ENCODE measurements at places on chromosomes 13 and 19.
A peak's percentile ranks its signal among the peaks of the same experiment; 100 is the strongest.

- no peak for DNase-seq
Measured at GRCh38 chr13:94829185-94829836, 117.0 kb upstream of the SOX21 start.

DNA sequence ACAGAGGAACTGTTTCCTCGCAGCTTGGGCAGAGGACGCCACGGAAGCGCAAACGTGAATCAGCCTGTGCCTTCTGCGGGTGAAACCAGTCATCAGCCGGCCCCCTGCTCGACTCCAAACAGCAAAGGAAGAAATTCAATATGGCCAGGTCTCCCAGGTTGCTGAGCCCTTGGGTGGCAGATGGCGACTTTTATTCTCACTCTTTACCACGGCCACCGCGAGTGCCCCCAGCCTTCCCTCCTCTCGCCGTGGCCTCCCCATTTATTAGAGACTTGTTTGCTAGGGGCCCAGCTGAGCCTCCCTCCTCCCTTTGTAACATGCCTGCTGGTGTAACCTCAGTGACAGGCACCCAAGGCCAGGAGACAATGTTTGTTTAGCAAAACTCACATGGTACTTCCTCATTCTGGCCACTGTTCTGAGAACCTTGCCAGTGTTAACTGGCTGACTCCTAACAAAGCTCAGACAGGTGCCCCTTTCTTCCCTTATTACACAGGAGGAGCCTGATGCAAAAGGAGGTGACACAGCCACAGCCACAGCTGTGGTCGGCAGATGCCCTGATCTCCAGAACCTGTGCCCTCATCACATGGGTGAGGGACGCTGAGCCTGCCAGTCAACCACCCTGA, 5.8 kb downstream of the RAB20 start:
- DNase-seq, result no peak

DNA sequence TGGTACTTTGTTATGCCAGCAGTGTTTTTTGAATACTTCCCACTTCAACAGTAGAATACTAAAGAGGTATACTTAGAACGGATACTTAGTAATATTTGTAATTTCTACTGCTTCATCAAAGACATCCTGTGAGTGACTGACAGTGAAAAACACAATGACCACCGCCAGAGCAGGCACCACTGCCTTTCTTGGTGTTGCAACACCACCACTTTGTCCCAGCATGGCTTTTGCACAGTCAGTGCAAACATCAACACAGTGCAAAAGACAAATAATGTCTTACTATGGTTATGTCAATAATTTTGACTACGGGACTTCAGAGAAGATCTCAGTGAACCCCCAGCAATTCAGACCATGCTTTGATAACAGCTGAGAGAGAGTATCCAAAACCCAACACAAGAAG, 220.5 kb downstream of the RBM26 start:
- DNase-seq, result no peak

- DNase-seq, result no peak
Measured at GRCh38 chr13:99331881-99332293, 24.7 kb upstream of the GPR183 start.

GRCh38 chr19:6415591-6416190, 8.9 kb downstream of the KHSRP start:
- DNase-seq, result no peak

DNA sequence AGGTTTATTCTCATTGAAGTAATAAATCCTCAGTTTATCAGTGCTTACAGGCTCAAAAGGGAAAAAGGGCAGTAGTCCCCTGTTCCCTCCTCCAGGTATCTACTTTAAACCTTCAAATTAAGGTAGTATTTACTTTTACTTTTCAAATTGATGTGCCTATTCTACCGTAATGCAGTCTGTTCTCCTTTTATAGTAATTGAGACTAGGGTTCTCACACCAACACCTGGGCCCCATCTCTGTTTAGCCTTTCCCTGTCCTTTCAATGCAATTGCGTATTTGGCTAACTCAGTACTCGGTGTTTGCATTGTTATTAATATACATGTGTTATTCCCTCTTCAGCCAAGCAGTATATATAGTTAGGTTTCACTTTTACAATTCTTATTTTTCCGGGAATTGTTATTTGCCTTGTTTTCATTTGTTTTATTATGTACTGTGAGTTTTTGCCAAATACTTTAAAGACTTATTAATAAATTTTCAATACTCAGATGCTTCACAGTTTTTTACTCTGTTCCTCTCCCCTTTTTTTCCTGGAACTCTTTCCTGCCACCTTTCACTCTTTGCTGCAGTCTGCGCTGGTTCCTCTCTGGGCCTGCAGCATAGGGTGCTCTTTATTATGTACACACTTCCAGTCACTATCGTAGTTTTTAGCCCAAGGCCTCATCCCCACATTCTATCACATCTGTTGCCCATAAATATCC, 30.3 kb downstream of the USPL1 start:
- no peak for DNase-seq

DNA sequence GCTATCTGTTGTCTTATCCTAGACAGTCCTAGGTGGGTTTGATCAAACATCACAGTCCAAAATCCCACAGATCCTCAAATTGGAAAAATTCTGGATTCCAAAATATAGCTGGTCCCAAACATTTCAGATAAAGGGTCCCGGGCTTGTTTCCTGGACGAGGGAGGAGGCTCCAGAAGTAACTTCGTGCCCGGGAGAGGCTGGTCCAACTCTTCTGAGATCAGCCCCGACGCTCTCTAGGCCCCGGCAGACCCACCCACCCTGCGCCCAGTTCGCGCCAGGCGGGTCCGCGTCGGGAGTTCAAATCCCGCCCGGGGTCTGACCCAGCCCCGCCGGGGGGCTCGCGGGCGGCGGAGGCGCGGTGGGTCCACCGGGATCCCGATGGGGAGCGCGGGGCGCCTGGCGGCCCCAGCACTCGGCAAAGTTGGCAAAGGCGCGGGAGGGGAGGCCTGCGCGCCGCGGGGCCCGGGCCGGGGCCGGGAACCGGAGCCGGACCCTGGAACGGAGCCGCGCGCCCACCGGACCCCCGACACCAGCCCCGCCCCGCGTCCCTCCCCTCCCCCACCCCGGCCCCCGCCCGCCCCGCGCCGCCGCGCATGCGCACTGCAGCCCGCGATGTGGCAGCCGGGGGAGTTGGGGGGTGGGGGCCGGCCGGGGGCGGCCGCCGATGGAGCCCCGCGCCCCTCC, 513 bp downstream of the MIER2 start:
- DNase-seq, result no peak

GRCh38 chr19:15841875-15842569, 26.6 kb upstream of the OR10H1 start:
- no peak for DNase-seq

GRCh38 chr13:114078461-114079451, 53.7 kb downstream of the RASA3 start:
- DNase-seq, result no peak

DNA sequence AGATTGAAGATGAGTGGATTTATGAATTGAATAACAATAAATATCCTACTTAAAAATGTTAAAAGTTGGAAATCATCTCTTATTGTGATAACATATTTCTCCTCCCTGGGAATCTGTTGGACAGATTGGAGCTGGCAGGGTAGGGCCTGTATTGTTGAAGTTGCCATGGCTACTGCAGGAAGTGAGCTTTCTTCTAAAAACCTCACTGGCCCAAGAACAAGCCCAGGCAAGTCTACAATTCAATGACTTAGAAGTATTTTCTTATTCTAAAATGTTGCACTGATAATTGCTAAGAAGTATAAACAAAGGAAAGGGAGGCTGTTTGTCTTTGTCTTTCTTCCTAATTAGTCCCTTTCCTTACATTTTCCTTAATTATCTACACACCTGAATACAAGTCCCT, 112.1 kb downstream of the DLEU7 start:
- DNase-seq, result no peak

DNA sequence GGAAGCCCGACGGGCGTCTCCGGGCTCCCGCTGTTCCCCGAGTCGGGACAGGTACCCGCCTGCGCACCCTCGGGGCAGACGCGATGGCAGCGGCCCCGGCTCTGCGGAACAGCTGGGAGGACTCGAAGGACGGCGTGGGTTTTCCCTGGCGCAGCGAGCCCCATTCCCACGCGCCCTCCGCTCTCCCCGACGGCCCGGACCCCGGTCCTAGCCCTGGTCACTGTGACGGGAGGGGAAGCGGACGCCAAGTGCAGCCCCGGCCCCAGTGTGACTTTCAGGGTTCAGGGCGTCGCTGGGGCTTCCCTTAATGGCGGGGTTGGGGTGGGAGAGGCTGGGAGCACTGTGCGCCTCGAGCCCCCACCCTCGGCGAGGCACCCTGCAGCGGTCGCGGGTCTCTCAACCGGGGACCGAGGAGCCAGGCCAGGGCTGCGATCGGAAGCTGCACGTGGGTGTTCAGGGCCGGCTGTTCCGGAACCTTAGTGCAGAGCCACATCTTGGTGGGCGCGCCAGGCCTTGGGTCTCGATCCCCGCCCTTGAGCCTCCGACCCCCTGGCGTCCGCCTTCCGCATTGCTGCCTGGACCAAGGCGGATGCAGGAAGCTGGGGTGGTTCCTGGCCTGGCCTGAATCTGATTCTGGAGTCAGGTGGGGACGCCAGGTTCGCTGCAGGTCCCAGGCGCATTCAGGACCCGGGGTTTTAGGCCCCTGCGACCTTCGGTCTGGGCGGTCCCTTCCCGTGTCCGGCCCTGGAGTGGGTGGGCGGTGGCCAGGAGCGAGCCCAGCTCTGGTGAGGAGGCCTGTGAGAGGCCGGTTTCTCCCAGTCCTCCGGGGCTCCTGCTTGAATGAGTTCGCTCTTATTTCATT, 3.5 kb downstream of the LGALS7B start:
- DNase-seq, result no peak

GRCh38 chr19:35120492-35120891, 4.9 kb downstream of the FXYD3 start:
- no peak for DNase-seq

DNA sequence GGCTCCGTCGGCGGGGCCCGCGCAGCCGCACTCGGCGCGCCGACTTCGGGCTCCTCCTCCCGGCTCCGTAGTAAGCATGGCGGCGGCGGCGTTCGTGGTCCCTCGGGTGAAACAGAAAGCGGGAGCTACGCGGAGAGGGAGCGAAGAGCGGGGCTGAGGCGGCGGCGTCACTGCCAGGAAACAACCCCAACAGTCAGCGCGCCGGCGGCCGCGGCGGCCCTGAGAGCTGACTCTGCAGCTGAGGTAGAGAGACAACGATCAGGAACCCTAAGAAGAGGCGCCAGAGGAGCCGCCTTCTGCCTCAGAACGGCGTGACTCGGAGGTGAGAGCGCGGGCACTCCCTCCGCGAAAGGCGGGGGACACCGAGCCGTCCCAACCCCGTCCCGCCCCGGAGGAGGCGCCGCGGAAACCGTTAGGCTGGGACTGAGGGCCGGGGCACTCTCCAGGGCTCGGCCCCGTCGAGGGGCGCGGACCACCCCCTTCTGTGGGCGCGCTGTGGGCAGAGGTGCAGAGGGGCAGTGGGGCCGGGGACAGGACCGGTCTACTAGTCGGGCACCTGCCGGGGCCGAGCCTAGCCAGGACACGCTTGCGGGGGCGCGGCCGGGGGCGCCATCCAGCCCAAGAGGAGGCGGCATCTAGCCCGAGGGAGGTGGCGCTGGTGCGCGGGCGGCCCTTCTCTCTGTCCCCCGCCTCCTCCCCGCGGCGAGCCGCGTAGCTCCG, at the start of gene FNDC3A:
TSS of gene FNDC3A (plus strand) at position 57 of the 720 bp plus-strand sequence. CDS start 30,279 bp downstream, outside the sequence.
- DNase-seq, result peak; percentile 81

GRCh38 chr13:41459432-41460073, 2.2 kb downstream of the RGCC start:
- DNase-seq, result no peak

DNA sequence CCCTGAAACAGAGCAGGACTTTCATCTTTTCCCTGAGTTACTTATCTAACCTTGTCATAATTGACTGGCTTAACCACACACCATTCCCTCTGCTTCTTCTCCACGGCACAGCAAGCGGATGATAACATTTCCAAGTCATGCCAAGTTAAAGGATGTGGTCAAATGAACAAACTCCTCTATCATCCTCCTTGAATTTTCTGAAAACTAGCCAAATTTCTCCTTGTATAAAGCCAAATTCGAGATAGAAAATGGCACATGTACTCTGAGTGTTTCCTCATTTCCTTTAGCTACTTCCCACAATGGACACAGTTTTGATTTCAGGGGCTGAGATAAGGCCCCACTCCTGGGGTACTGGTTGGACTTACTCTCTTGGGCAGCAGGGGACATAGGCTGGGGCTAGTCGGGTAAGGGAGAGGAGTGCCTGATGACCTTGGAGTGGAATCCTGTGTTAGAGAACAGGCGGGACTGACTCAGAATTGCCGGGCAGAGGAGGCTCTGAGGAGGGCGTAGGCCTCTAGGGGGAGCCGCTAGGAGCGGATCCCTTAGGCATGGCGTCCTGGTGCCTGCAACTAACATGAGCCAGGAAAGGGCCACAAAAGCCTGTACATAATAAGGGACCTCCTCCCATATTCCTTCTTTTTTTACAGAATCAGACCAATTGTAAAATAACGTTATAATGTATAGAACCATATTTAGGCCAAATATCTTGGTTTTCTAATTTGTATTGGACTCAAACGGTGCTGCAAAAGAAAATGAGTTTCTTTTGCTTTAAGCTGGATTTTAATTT, 20.3 kb upstream of the TMTC4 start:
- DNase-seq, result no peak

DNA sequence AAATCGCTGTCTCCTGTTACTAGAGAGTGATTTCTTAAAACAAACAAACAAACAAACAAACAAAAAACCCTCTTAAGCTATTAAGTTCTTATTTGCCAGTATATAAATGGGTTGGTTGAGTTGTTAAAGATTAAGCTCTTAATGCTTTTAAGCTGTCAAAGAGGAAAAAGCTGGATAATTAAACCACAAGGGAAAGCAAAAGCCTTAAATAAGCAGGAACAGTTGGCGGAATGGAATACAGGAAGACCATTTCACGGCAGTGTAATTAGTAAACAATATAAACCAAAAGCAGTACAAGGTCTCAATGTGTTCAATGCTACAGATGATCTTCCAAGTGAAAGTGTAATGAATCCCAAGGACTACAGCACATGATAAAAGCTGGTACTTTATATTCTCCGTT, 32.2 kb upstream of the GGACT start:
- no peak for DNase-seq

DNA sequence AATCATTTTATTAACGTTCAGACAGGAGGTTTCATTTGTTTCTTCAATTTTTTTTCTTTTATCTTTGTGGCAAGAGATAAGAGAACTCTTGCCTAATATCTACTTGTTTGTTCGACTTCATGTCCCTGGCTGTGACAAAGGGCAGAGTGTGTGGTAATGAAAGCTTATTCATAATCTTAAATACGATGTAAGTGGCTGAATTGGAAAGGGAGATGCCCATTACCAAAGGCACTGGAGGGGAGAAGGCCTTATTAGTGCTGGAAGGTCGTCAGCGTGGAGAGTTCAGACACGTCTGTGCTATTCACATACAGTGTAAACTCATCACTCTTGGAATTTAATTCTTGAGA, 54.0 kb downstream of the RFC3 start:
- no peak for DNase-seq

GRCh38 chr13:33257841-33258807, 27.4 kb downstream of the STARD13 start:
- DNase-seq, result no peak

GRCh38 chr13:59906413-59907049, 257.2 kb downstream of the DIAPH3 start:
- DNase-seq, result no peak

GRCh38 chr19:46442808-46443450, 14.2 kb upstream of the PNMA8C start:
- no peak for DNase-seq

GRCh38 chr19:52991484-52991883, 22.2 kb upstream of the ERVV-1 start:
- DNase-seq, result no peak
